ENCODE measurements at places on chromosomes 4 and X.

GRCh38 chrX:134891652-134892051 lies 99.1 kb upstream of the SMIM10 start:
- no peak for DNase-seq

DNA sequence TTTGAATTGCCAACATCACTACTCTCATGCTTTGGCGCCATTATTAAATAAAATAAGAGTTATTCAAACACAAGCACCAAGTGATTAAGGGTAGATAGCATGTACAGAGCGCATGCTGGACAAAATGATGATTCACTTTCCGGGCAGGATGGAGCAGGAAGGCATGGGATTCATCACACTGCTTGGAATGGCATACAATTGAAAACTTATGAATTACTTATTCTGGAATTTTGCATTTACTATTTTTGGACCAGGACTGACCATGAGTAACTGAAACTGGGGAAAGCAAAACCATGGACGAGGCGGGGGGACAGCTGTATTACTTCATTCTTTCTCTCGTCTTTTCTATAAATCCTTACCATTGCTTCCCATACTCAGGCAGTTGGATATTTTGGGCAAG lies 28.5 kb upstream of the FGF5 start:
- DNase-seq, result no peak

DNA sequence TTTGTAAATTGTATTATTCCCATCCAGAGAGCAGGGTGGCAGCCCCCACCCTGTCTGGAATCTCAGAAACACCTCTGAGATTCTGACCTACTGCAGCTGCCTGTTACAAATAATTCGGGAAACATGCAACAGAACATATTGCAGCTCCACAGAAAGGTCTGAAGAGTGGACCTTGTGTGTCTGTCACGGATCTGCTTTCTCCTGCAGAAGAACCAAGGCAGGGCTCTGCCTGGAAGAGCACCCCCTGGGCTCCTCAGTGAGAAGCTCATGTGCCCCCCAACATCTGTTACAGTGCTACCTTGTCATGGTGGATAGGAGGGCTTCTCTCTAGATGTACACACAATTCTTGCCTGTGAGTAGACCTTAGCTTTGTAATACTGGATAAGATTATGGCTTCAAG lies 286.6 kb upstream of the GATB start:
- no peak for DNase-seq

GRCh38 chrX:146054311-146054710 lies 236.7 kb downstream of the SLITRK2 start:
- DNase-seq, result no peak

DNA sequence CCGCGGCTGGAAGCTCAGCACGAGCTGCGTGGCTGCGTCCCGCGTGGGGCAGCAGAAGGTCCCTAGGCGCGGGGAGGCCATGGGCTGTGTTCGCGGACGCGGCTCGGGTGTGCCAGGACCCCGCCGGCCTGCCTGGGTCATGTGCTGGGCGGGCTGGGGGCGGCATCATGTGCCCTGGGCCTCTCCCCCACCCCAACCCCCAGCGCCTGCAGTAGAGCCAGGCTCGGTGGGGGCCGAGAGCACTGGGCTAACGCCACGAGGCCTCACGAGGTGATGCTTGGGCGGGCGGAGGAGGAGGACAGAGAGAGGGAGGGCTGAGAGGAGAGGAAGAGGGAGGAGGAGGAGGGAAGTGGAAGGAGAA lies at the start of gene GPR143:
Gene GPR143, minus strand, starts transcription at position 111 of the 361 bp plus-strand sequence. Its CDS starts 30 bp downstream, at position 81.
- no peak for DNase-seq
